Muscle of leg (tissue), 16 donors: ENCODE measurements at places on chromosomes 1 and 21.

- no peaks in the 10 kb centered on the region for H3K4me1 ChIP-seq
- H3K4me3 ChIP-seq = no peak overlapping the region
- no peaks in the 10 kb centered on the region for H3K27me3 ChIP-seq
- no peak overlapping the region for H3K27ac ChIP-seq
- no peak for DNase-seq
- no peaks in the 10 kb centered on the region for H3K36me3 ChIP-seq
Measured at GRCh38 chr1:222028116-222028515, 286.2 kb upstream of the DUSP10 start.

GRCh38 chr1:7150724-7151280, 365.5 kb downstream of the CAMTA1 start:
- DNase-seq = no peak
- no peaks in the 10 kb centered on the region for H3K36me3 ChIP-seq
- H3K27me3 ChIP-seq = peaks cover 19% of the 10 kb centered on the region
- H3K4me3 ChIP-seq = no peak overlapping the region
- H3K4me1 ChIP-seq = peaks cover 11% of the 10 kb centered on the region

DNA sequence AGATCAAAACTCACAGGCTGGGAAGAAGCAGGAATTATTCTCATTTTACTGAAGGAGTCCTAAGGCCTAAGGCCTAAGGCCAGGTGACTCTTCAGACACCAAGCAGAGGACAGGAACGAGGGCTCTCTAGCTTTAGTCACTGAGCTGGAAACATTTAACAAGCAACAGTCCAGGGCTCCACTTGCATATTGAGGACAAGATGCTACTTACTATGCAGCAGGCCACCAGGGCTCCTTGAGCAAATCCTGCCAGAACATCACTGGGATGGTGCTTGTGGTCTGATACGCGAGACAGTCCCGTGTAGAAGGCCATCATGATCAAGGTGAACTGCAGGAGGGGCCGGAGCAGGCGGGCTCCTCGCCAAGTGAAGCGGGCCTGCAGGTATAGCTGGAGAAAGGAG, 67.6 kb downstream of the PLPP3 start:
- H3K4me1 ChIP-seq = peaks cover 36% of the 10 kb centered on the region
- DNase-seq = no peak
- H3K4me3 ChIP-seq = no peak overlapping the region
- H3K27me3 ChIP-seq = no peaks in the 10 kb centered on the region
- H3K36me3 ChIP-seq = peaks cover 76% of the 10 kb centered on the region

- DNase-seq = peak; percentile 76
- no peak overlapping the region for H3K4me3 ChIP-seq
- H3K4me1 ChIP-seq = peaks cover 8% of the 10 kb centered on the region
- H3K27me3 ChIP-seq = no peaks in the 10 kb centered on the region
- no peaks in the 10 kb centered on the region for H3K36me3 ChIP-seq
Measured at GRCh38 chr1:211469938-211470529, 21.9 kb downstream of the RD3 start.

DNA sequence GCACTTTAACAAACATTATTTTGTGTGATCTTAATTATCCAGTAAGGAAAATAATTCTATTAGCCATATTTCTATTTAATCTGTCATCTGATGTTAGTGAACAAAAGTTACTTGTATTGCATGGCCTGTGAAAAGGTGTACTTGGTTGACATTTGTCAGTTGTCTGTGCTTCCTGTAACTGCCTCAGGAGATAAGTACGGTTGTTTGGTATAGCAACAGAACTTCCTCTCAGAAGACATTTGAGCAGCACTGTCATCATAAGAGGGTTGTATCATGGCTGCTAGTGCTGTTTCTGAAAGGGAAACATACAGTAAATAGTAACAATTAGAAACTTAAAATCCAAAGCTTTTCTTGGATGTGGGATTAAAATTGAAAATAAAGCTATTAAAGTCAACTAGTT, 3.4 kb downstream of the BLZF1 start:
- peaks cover 2% of the 10 kb centered on the region for H3K4me1 ChIP-seq
- DNase-seq = no peak
- H3K27me3 ChIP-seq = no peaks in the 10 kb centered on the region
- no peak overlapping the region for H3K27ac ChIP-seq
- H3K4me3 ChIP-seq = no peak overlapping the region

DNA sequence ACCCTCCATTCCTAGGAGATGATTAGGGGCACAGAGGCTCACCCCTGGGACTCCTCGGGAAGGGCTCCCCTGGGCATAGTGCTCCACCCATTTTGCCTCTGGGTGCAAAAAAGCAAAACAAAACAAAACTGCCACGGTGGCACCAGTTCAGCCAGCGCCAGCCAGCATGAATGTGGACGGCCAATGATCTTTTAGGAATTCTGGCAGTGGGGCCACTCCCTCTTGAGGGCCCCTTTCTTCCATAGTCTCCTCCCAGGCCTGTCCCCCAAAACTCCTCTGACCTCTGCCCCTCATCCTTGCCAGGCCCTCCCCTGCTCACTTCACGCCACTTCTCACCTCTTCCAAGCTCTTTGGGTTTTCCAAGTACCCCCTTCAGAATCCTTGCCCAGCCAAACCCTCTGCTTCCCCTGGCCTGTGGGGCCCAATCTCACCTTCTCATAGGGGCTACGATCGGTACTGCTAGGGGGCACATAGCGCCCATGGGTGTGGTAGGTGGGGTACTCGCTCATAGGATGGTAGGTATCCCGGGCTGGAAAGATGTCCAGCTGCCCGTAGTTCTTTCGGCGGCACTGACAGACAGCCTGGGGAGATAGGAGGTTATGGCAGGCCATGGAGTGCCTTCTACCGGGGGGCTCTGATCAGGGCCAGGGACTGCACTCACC, 13.3 kb downstream of the TRIM46 start:
- no peak for DNase-seq
- H3K4me3 ChIP-seq = no peak overlapping the region
- H3K27ac ChIP-seq = no peak overlapping the region
- no peaks in the 10 kb centered on the region for H3K27me3 ChIP-seq
- H3K4me1 ChIP-seq = peaks cover 28% of the 10 kb centered on the region

DNA sequence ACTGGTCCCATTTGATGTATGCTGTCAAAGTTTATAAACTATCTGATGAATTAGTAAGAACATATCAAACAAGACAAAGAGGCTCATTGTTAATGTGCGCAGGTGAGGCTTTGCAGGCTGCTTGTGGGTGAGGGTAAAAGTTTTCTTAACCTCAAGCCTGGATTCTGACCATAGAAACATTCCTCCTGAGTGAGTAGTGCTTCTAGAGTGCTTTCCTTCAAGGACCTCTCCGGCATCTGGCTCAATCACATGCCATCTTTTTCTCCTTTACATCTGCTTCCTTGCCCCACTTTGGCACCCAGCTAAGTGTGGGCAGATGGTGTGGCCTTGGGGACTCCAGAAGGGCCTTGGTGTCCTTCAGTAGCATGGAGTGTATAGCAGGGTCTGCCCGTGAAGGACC, 104.0 kb downstream of the ROR1 start:
- no peaks in the 10 kb centered on the region for H3K27me3 ChIP-seq
- DNase-seq = no peak
- H3K27ac ChIP-seq = no peak overlapping the region
- no peak overlapping the region for H3K4me3 ChIP-seq

DNA sequence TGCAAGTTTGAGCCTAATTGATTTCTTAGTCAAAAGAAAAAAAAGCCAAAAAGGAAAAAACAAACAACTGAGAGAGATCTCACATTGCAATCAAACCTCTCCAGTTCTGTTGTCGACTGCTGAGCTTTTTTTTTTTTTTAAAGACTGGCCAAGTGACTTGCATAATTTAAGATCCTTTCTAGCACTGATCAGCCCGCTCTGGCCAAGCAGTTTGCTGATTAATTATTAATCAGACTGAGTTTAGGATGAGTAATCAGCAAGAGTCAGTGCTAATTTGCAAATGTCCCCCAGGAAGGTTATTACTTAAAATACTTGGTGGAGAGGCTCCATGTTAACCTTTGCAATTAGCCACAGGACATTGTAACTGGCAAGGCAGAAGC, 39.3 kb downstream of the HMGB4 start:
- no peaks in the 10 kb centered on the region for H3K36me3 ChIP-seq
- H3K4me3 ChIP-seq = no peak overlapping the region
- no peak overlapping the region for H3K27ac ChIP-seq
- no peaks in the 10 kb centered on the region for H3K4me1 ChIP-seq

- peaks cover under 1% of the 10 kb centered on the region for H3K4me1 ChIP-seq
- no peaks in the 10 kb centered on the region for H3K27me3 ChIP-seq
- peaks cover 13% of the 10 kb centered on the region for H3K36me3 ChIP-seq
- DNase-seq = no peak
- no peak overlapping the region for H3K27ac ChIP-seq
- no peak overlapping the region for H3K4me3 ChIP-seq
Measured at GRCh38 chr1:219184337-219184736, 10.7 kb downstream of the LYPLAL1 start.

- no peaks in the 10 kb centered on the region for H3K36me3 ChIP-seq
- H3K4me3 ChIP-seq = no peak overlapping the region
- H3K27ac ChIP-seq = no peak overlapping the region
- no peak for DNase-seq
Measured at GRCh38 chr1:84344286-84344685, 42.8 kb downstream of the SAMD13 start.

DNA sequence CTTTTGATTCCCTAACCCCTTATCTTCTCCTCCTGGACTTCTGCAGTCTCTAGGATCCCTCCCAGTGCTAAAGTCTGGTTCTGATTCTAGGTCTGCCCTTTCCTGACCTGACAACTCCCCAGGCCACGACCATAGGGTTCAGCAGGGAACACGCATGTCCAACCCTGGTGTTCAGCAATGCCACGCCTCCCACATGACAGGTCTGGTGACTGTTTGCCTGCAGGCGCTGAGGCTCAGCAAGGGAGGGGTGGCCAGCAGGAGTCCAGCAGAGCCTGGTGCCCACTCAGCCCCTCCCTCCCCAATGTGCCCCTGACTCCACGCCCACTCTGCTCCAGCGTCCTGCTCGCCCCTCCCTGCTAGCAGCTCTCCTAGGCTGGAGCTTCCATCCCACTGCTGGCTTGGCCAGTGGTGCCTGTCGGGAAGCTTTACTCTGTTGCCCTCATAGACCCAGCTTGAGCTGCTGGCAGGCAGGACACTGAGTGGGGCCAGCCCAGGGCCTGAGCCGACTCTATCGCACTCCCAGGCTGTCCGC, 17.3 kb downstream of the SLC9A1 start:
- peaks cover 4% of the 10 kb centered on the region for H3K36me3 ChIP-seq
- H3K4me1 ChIP-seq = peaks cover 48% of the 10 kb centered on the region
- DNase-seq = no peak
- no peak overlapping the region for H3K4me3 ChIP-seq
- no peaks in the 10 kb centered on the region for H3K27me3 ChIP-seq

- H3K4me1 ChIP-seq = peaks cover 12% of the 10 kb centered on the region
- no peak overlapping the region for H3K27ac ChIP-seq
- no peaks in the 10 kb centered on the region for H3K27me3 ChIP-seq
Measured at GRCh38 chr21:29304597-29304996, 5.9 kb downstream of the BACH1 start.

- H3K27me3 ChIP-seq = peaks cover 49% of the 10 kb centered on the region
- H3K36me3 ChIP-seq = no peaks in the 10 kb centered on the region
- H3K27ac ChIP-seq = no peak overlapping the region
- peaks cover 20% of the 10 kb centered on the region for H3K4me1 ChIP-seq
- no peak overlapping the region for H3K4me3 ChIP-seq
Measured at GRCh38 chr1:11648039-11648438, 6.2 kb downstream of the FBXO2 start.

- H3K27ac ChIP-seq = no peak overlapping the region
- no peak overlapping the region for H3K4me3 ChIP-seq
- peaks cover 10% of the 10 kb centered on the region for H3K4me1 ChIP-seq
- peaks cover 2% of the 10 kb centered on the region for H3K27me3 ChIP-seq
Measured at GRCh38 chr1:15345705-15346345, 63.9 kb upstream of the EFHD2 start.

- DNase-seq = no peak
- H3K4me3 ChIP-seq = no peak overlapping the region
- H3K4me1 ChIP-seq = no peaks in the 10 kb centered on the region
- no peak overlapping the region for H3K27ac ChIP-seq
- peaks cover 84% of the 10 kb centered on the region for H3K36me3 ChIP-seq
Measured at GRCh38 chr1:43962324-43962723, 7.5 kb upstream of the DPH2 start.

DNA sequence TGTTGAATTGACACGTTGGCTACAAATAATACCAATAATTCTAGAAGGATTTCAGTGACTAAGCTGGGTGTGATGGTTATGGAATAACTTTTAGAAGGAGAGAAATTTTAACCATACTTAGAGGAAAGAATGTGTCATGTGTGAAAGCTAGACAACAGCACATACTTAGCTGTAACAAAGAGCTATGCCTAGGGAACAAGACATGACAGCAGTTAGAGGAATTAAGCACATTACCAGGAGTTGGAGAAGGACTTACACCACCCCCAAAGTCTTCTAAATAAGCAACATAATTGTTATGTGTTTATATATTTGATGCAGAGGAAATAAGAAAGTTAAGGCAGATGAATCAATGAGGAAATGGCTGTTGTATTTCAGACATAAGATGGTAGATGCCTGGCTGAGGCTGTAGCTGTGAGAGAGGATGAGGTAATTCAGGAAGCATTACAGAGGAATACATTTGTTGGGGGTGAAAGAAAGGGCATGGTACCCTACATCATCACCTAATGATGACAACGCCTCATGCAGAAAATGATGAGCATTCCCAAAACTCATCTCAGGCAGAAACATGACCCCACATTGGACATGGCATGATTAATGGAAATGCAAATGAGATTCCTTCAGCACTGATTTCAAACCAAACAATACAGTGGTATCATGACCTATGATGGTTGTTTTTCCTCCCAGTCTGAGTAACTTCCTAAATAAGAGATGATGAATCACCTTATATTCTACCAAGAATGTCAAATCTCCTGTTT, 211.5 kb downstream of the LHX8 start:
- no peak for DNase-seq
- no peaks in the 10 kb centered on the region for H3K36me3 ChIP-seq
- H3K4me3 ChIP-seq = no peak overlapping the region
- H3K27me3 ChIP-seq = no peaks in the 10 kb centered on the region
- no peak overlapping the region for H3K27ac ChIP-seq

DNA sequence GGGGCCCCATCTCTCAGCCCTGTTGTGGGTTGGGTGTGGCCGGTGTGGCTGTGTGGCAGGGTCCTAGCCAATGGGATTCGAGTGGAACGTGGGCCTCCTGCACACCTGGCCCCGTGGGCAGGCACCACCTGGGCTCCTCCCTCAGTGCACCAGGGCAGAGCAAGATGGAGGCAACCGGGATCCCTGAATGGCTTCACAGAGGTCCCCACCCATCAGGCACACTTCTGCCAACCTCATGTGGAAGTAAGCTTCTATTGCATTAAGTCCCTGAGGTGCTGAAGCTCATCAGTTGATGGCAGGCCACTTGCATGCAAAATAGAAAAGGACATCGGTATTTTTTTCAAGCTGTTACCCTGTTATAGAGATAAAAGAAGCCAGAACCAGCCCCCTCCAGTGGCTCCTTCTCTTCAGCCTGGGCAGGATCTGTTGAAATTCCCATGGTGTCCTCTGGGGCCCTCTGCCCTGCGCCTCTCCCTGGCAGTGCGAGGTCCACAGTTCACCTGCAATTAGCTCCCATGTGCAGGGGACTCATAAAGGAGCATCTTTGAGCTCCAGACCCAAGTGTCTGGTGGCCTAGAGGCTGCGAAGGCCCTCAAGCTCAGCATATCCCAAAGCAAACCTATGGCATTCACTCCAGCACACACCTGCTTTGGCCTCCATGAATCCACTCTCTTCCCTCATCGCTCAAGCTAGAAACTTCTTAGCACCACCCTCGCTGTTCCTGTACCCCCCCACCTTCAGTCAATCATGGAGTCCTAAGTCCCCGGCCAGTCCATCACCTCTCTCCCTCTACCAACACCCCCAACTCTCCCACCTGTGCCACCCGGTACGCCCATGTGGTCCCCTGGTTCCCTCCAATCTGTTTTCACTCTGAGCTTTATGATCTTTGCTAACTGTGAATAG, 2.1 kb upstream of the SLC45A1 start:
- H3K27me3 ChIP-seq = peaks cover 42% of the 10 kb centered on the region
- H3K4me3 ChIP-seq = no peak overlapping the region
- H3K36me3 ChIP-seq = no peaks in the 10 kb centered on the region
- H3K27ac ChIP-seq = no peak overlapping the region
